ENCODE measurements at places on chromosomes 1 and 21. TPM values are rescaled to one million over a fixed set of nuclear protein-coding genes. Genes with fewer than 3 reads are reported as not detected.

DNA sequence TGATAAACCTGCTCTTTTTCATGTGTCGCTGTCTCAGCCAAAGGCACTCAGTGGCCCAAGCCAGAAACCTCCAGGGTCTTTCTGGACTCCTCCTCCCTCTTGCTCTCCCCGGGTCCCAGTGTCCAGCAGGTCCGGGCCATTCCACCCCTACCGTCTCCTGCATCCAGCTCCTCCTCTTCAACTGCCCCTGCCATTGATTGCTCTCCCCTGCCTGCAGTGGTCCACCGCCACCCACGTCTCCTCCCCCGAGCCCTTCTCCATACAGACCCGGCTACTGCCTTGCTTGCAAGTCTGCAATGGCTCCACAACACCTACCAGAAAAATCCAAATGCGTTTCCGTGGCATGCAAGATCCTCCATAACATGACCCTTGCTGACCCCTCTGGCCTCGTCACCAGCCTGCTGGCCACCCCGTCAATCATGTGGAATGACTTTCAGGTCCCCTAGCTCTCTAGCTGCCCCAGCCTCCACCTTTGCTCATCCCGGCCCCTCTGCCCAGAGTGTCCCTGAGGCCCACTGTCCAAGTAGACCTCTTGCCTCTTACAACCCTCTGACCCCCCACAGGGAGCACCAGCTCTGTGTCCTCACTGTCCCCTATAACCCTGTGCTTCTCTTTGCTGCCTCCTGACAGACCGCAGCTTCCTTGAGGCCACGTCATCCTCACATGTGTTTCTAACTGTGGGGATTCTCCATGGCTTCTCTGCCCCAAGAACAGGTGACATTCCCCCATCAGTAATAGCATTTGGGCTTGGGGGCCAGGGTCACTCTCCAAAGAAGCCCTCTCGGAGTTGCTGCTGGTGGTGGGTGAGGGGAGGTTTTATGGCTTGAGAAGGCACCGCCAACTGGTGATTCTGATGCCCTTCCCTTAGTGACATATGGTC is 15.0 kb downstream of the CACNA1S start:
- no peak for DNase-seq

DNA sequence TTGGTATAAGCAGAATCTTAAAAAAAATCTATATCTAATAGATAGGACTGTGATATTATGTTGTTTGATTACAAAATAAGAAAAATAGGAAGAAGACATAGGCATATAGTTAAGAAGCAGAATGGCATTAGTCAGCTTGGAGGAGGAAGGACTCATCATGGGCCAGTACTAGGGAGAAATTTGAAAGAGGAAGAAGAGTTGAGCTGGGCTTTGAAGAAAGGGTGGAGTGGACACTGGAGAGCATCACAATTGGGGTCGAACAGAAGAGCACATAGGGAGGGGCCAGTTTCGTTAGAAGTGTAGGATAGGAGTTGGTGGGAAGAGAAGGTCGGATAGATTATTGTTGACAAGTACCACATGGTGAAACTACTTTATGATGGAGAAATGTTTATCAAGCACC is 129.3 kb downstream of the CACHD1 start:
- DNase-seq, result no peak

DNA sequence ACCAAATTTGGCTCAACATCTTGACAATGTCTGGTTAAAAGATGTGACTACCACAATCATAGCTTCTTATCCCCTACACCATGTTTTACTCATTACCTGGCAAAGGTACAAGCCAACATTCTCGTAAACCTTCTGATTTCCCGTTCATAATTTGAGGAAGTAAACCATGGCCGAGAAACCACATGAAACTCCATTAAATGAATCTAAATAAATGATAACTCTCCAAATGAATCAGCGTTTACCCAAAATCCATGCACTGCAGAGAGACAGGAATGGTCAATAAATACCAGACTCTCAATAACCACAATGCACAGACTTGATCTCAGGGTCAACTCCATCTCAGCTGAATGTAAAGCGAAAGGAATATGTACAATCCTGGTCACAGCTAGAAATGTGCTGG is 125.2 kb downstream of the TYW3 start:
- DNase-seq, result no peak

DNA sequence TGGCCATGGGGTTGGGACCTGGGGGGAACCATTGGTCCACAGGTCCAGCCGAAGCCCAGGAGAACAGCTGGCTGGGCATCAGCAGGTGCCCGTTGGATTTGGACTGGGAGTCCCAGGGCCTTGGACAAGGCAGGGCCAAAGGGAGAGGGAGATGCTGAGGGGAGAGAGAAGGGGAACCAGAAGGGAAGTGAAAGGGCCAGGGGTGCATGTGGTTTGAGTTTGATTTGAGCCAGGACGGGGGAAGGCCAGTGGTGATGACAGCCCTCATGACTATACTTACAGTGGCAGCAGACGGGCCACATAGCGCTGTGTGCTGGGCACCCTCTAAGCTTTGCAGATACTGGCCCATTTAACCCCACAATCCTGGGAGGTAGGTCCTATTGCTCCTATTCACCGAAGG is 18.8 kb downstream of the AGRN start:
- DNase-seq, result no peak

DNA sequence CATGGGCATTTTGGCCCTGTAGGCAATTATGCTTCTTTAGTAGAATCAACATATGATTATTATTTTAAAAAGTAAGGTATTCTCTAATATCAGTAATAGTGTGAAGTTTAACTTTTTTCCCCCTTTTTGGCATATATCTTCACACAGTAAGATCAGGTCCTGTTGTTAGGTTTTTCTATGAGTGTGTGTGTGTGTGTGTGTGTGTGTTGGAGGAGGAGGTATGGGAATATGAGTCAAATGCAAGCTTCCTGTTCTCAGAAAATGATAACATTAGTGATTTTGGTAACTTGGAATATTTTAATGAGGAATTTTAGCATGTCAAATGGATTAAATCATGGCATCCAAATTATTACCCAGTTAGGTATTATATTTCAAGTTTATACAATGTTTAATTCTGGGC is 65.8 kb upstream of the BCL10 start:
- no peak for DNase-seq

DNA sequence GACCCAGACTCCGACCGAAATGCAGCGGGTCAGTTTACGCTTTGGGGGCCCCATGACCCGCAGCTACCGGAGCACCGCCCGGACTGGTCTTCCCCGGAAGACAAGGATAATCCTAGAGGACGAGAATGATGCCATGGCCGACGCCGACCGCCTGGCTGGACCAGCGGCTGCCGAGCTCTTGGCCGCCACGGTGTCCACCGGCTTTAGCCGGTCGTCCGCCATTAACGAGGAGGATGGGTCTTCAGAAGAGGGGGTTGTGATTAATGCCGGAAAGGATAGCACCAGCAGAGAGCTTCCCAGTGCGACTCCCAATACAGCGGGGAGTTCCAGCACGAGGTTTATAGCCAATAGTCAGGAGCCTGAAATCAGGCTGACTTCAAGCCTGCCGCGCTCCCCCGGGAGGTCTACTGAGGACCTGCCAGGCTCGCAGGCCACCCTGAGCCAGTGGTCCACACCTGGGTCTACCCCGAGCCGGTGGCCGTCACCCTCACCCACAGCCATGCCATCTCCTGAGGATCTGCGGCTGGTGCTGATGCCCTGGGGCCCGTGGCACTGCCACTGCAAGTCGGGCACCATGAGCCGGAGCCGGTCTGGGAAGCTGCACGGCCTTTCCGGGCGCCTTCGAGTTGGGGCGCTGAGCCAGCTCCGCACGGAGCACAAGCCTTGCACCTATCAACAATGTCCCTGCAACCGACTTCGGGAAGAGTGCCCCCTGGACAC is 534 bp downstream of the C1orf56 start:
- DNase-seq, result no peak

DNA sequence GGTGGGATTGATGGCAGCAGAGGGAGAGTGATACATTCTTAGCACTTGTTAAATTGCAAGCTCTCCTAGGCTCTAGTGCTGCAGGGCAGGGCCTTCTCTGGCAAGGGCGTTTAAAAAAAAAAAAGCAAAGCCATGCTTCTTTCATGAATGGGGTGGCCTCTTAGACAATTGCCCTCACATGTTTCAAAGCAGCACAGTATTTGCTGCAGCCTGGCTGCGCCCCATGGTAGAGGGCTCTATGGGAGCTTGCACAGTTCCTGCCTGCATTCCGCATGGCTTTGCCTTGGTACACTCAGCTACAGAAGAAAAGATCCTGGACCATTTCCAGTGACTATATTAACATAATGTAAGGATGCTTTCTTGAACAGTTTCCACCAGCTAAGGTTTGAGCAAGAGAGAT is 267.2 kb downstream of the ZNF648 start:
- no peak for DNase-seq

DNA sequence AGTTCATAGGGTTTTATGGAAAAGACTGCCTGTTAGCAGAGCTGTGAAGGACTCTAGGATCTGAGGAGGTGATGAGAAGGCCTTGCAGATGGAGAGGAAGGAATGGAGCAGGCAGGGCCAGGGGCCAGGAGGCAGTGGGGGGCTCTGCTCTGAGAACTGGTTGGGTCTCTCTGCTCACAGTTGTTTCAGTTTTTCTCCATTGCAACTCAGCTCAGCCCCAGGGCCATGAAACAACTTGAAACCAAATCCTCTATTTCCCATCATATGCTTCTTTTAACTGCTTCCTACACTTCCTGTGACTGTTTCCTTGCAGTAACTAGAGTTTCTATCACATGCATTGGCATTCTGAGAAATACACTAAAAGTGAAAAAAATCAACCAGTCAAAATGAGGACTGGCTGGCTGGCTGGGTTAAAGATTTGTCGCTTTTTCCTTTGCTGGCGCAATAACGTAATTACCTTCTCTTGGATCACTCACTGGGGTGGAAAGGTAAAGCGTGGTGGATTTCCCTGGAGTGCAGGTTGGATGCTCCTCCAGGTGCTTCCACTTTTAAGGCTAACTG is 172.0 kb downstream of the CDC7 start:
- no peak for DNase-seq

- DNase-seq, result no peak
Measured at GRCh38 chr21:37058261-37058660, 14.6 kb downstream of the PIGP start.

GRCh38 chr1:68016381-68016780 is 34.0 kb downstream of the DIRAS3 start:
- DNase-seq, result no peak

DNA sequence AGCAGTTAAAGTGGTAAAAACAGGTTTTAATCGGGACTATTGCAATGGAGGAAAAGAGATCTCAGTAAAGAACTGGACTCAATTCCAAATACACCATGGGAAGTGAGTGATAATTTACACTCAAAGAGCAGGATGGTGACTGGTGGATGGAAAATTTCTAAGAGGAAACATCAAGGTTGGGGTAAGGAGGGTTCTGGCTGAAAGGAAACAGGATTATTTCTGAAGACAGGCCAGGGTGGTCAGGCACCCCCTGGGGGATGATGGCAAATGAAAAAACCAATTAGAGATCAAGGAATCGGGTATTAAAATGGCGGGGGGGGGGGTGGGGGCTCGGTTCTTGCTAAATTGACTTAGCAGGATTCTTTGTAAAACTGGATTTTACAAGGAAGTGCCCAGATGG is 12.3 kb upstream of the HSD11B1 start:
- no peak for DNase-seq

GRCh38 chr21:31395268-31395667 is 51.2 kb upstream of the TIAM1 start:
- no peak for DNase-seq

DNA sequence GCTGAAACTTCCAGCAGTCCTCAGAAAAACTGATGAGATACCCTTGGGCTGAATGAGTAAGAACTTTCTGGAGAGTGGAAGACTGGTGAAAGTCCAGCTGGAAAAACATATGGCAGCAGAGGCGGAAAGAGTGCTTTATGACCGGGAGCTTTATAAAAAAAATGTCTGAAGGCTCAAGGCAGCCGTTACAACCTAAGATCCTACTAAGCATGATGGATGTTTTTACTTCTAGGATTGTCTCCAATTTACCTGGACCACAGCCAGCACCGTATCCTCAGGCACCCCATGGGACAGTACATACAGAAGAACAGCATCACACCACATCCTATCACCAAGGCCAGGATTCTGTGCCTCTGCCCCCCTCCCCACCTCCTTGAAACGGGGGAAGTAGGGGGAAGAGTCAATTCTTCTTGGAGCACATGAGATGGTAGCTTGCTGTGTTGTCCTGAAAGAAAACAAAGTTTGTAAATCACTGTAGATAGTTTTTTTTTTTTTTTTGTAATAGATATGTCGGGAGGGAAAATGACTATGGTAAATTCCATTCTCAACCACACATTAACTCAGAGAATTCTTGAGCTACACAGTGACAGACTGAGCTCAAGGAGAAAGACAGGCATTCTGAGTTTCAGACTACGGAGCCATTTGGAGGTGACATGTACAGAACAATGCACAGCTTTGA is 11.8 kb upstream of the IRF2BP2 start:
- DNase-seq, result no peak

Gene KCNA2
- 0.44 TPM for polyA plus RNA-seq

Gene FAM151A
- polyA plus RNA-seq, result 31.2 TPM
